ENCODE measurements at places on chromosomes 11 and 22. TPM values are rescaled to one million over a fixed set of nuclear protein-coding genes. Genes with fewer than 3 reads are reported as not detected.

GRCh38 chr11:57742087-57742452 is 779 bp downstream of the SELENOH start:
- H3K27ac ChIP-seq, result peak overlapping the region; percentile 99
- DNase-seq, result no peak
- H3K4me3 ChIP-seq, result peak overlapping the region; percentile 99
- no peaks in the 10 kb centered on the region for H3K27me3 ChIP-seq

DNA sequence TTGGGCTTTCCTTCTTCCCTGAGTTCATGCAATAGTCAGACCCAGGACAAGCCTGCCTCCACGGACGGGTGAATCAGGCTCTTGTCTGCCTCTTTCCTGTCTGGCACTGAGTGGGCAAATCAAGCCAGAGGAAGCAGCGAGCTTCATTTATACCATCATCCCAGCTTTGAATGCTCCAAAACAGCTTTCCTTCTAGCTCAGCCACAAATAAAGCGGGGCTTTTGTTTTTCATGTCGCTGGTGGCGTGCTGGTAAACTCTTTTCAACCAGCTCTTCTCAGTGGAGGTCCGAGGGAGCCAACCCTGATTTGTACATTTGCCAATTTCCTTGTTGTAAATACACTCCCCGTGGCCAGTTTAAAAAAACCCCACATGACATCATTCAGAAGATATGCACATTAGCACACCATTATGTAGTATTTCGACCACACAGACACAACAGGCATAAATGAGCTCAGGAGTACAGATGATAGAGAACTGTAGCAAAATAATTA is 8.6 kb downstream of the C11orf91 start:
- H3K27ac ChIP-seq, result no peak overlapping the region
- no peak overlapping the region for H3K4me3 ChIP-seq

The FTH1 gene
- 824 TPM for total RNA-seq

DNA sequence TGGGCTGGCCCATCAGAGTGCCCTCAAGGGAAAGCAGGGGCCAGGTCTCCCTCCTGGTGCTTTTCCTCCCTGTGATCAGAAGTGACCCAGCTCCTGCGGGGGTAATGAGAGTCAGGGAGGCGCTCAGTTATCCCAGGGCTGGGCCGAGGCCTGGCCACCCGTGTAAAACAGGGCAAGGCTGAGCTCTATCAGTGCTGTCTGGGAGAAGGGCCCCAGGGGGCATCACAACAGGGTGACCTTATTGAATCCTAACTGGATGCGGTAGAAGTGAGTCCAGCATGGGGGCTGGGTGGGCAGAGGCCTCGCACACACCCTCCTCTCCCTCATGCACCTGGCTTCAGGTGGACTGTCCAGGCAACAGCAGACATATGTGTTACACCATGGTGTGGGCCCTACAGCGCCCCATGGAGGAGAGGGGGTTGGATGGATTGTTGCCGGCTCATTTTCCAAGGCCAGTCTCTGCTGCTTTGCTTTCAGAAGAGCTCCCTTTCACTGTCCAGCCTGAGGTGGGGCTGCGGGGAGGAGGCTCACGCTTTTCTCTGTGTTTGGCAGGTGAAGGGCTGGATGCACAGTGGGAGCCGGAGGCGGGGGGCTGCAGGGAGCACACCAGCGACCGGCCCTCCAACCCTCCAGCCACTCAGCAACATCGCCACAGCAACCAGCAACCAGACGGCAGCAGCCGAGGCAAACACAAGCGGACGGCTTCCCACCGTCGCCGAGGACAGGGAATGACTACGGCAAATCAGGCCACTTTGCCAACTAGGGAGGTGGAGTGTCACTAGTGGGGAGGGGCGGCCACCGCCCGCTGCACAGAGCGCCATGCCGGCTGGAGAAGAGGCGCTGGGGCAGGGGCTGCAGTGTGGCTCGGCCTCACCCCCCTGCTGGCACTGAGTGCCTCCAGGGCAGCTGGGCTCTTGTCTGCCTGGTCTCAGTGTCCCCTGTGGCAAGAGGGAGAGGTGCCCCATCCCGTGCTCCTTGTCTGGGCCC is 24.7 kb downstream of the GNAZ start:
- no peaks in the 10 kb centered on the region for H3K27me3 ChIP-seq
- H3K27ac ChIP-seq, result no peak overlapping the region
- H3K4me1 ChIP-seq, result no peaks in the 10 kb centered on the region
- no peak overlapping the region for H3K4me3 ChIP-seq

- no peaks in the 10 kb centered on the region for H3K27me3 ChIP-seq
- no peak for DNase-seq
- H3K4me3 ChIP-seq, result no peak overlapping the region
- H3K27ac ChIP-seq, result no peak overlapping the region
- H3K4me1 ChIP-seq, result no peaks in the 10 kb centered on the region
These were observed 50.9 kb downstream of the AAMDC start for GRCh38 chr11:77871855-77872254.

The FGF4 gene
- not detected for total RNA-seq

- no peak overlapping the region for H3K4me3 ChIP-seq
- H3K4me1 ChIP-seq, result no peaks in the 10 kb centered on the region
- no peaks in the 10 kb centered on the region for H3K27me3 ChIP-seq
- no peaks in the 10 kb centered on the region for H3K36me3 ChIP-seq
- H3K27ac ChIP-seq, result no peak overlapping the region
These were observed 139.4 kb downstream of the SPATA19 start for GRCh38 chr11:133705873-133706272.

DNA sequence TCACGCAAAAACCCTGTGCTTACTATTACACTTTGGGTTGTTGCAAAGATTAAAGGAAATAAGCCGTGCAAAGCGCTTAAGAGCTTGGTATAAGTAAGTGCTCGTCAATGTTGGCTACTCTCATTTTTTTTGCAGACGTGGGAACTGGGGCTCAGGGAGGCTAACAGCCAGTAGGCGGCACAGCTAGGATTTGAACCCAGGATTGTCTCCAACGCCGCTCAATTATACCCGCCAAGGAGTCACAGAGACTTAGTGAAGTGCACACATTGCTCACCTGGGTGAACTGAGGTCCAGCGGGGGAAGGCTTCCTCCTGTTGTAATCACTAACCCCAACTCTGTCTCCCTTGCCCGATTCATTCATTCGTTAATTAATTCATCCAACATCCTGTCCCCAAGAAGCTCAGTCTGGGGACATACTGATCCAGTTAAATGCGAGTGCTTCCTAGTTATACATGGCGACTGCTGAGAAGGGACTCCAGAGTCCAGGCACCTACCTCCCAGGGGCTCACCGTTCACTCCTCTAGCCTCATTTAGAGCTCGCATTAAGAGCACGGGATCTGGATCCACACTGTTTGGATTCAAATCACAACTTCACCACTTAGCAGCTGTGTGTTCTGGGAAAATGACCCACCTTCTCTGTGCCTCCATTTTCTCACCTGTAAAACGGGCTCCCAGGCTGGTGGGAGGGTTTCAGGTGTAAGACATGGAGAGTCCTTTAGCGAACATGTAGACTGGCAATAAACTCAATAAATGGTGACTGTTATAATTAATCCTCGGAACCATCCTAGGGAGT is 838 bp upstream of the MTFP1 start:
- H3K4me3 ChIP-seq, result peak overlapping the region; percentile 91
- H3K27ac ChIP-seq, result peak overlapping the region; percentile 97
- peaks cover 47% of the 10 kb centered on the region for H3K36me3 ChIP-seq
- peaks cover 52% of the 10 kb centered on the region for H3K4me1 ChIP-seq

- peaks cover 16% of the 10 kb centered on the region for H3K36me3 ChIP-seq
- H3K27ac ChIP-seq, result no peak overlapping the region
- no peak overlapping the region for H3K4me3 ChIP-seq
- H3K27me3 ChIP-seq, result no peaks in the 10 kb centered on the region
These were observed 31.7 kb upstream of the RBX1 start for GRCh38 chr22:40919446-40919845.

The OR51B5 gene
- not detected for total RNA-seq

DNA sequence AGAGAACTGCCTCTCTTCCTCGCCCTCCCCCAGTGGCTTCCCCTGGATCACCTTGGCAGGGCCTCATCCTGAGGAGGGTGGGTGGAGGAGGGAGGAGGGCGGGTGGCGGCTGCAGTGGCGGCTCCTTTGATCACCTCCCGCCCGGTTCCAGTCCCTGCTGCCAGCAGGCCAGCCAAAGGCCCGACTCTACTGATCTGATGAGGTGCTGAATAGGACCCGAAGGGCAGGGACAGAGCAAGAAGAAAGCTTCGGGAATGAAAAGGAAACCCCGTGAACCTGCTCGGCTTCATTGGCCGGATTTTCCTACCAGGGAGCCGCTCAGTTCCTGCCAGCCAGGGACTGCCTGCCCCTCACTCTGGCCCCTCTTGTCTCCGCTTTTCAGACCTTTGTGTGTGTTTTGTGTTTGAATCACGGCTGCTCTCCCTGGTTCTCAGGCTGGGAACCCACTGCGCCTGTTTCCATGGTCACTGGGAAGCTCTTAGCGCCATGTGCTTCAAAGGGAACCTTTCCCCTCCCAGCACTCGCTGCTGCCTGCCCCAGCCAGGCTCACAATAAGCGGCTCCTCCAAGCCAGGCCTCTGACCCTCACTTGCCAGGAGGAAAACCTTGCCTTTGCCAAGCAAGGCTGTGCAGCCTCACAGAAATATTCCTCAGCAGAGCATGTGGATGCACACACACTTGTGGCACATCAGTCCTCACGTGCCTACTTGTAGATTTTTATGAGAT is 56.8 kb downstream of the C22orf31 start:
- no peaks in the 10 kb centered on the region for H3K36me3 ChIP-seq
- H3K27me3 ChIP-seq, result peaks cover 61% of the 10 kb centered on the region
- H3K27ac ChIP-seq, result no peak overlapping the region
- no peak for DNase-seq

The OR52I1 gene
- total RNA-seq, result not detected

DNA sequence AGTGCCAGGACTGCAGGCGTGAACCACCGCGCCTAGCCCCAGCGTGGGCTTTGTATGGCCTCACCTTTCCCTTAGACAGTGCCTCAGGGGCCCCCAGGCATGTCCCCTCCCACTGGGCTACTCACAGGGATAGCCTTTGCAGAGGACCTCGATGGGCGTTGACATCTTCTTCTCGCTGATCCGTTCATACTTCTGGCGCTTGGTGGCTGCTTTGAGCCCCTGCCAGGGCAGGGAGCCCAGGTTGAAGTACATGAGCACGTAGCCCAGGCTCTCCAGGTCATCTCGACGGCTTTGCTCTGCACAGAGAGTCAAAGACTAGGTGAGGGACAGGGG is 17.5 kb downstream of the CSNK1E start:
- peaks cover 2% of the 10 kb centered on the region for H3K4me1 ChIP-seq
- no peak overlapping the region for H3K27ac ChIP-seq
- H3K27me3 ChIP-seq, result no peaks in the 10 kb centered on the region

DNA sequence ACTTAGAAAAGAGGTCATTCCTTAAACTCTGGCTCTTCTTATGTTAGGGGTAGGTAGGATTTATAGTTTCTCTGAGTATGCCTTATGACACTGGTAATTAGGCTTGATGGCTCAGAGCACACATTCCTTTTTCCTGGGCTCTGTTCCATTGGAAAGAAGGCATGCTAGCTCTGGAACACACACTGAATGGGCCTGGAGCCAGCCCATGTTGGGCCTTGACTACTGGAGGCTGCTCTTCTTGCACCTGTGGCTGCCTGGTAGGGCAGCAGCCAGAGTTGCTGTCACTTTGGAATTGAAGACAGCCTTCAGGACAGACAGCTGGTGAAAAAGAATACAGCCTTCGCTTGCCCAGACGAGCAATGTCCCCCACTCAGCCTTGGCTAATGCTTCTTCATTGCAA is 18.2 kb downstream of the MCAM start:
- no peaks in the 10 kb centered on the region for H3K27me3 ChIP-seq
- no peak for DNase-seq
- no peak overlapping the region for H3K27ac ChIP-seq
- H3K36me3 ChIP-seq, result peaks cover 14% of the 10 kb centered on the region
- no peak overlapping the region for H3K4me3 ChIP-seq

The TMEM132A gene
- 1.4 TPM for total RNA-seq

- no peak for DNase-seq
- H3K27me3 ChIP-seq, result no peaks in the 10 kb centered on the region
- H3K4me1 ChIP-seq, result peaks cover 8% of the 10 kb centered on the region
- no peak overlapping the region for H3K27ac ChIP-seq
- no peak overlapping the region for H3K4me3 ChIP-seq
These were observed 35.9 kb downstream of the APOL3 start for GRCh38 chr22:36124666-36125065.

- H3K4me3 ChIP-seq, result peak overlapping the region; percentile 92
- H3K4me1 ChIP-seq, result peaks cover 42% of the 10 kb centered on the region
- H3K27ac ChIP-seq, result peak overlapping the region; percentile 90
- no peaks in the 10 kb centered on the region for H3K27me3 ChIP-seq
These were observed 1.3 kb downstream of the APOBEC3G start for GRCh38 chr22:39078329-39078728.

The SLC22A25 gene
- not detected for total RNA-seq

- no peak overlapping the region for H3K4me3 ChIP-seq
- no peaks in the 10 kb centered on the region for H3K36me3 ChIP-seq
- peaks cover 18% of the 10 kb centered on the region for H3K27me3 ChIP-seq
- no peak for DNase-seq
These were observed 19.5 kb downstream of the TSKU start for GRCh38 chr11:76802621-76803020.

DNA sequence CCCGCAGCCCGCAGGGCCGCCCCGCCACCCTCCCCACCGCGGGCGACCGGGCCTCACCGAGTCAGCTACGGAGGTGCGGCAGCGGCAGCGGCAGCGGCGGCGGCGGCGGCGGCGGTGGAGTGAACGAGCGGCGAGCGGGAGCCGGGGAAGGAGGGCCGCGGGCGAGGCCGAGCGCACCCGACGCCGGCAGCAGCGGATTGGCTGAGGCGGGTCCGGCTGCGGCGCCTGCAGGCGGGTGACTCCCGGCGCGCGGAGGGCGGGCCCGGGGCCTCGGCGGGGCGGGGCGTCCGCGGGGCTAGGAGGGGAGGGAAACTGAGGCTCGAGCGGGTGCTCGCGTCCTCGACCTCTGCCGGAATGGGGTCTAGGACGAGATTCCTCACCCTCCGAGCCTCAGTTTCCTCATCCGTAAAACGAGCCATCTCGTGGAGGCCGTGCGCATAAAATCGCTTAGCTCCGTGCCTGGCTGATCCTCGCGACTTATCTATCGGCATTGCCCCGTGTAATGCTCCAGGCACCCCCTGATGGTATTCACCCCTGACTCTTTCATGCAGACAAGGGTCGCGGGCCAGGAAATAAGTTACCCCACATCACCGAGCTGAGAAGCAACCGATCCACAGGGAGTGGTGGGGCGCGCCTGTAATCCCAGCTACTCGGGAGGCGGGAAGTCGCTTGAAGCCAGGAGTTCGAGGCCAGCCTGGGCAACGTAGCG is at the start of gene CPT1A:
TSS of gene CPT1A (minus strand) at position 199 of the 709 bp plus-strand sequence. CDS start 26,442 bp downstream, outside the sequence.
- peaks cover 43% of the 10 kb centered on the region for H3K4me1 ChIP-seq
- no peaks in the 10 kb centered on the region for H3K27me3 ChIP-seq
- H3K27ac ChIP-seq, result peak within 1 kb of the TSS; percentile 82
- peak within 1 kb of the TSS; percentile 89 for H3K4me3 ChIP-seq
- DNase-seq, result peak; percentile 83

DNA sequence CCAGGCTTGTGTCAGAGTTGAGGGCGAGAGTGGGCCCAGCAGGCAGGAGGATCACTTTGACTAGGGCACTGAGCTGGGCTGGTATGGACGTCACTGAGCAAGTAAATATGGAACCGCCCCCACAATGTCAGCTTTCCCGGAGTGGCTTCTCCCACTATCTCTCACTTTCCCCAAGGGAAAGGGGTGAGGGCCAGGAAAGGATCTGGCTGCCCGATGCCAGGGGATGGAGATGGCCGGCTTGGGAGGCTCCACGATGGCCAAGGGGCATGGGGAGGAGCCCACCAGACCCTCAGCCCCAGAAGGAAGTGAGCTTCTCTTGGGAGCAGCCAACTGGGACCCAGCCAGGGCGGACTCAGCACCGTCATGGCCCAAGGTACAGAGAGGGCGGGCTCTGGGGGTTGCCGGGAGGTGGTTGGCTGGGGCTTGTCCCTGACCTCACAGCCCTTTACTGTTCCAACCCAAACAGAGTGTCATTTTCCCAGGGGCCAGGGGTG is 8.7 kb downstream of the PRDM11 start:
- no peaks in the 10 kb centered on the region for H3K27me3 ChIP-seq
- H3K4me3 ChIP-seq, result no peak overlapping the region
- H3K36me3 ChIP-seq, result peaks cover 2% of the 10 kb centered on the region
- no peak for DNase-seq
- no peak overlapping the region for H3K27ac ChIP-seq
